Muscle of leg (tissue), 16 donors: ENCODE measurements at places on chromosomes 2 and 18.

- DNase-seq: no peak
Measured at GRCh38 chr18:36379435-36379984, 82.0 kb downstream of the FHOD3 start.

DNA sequence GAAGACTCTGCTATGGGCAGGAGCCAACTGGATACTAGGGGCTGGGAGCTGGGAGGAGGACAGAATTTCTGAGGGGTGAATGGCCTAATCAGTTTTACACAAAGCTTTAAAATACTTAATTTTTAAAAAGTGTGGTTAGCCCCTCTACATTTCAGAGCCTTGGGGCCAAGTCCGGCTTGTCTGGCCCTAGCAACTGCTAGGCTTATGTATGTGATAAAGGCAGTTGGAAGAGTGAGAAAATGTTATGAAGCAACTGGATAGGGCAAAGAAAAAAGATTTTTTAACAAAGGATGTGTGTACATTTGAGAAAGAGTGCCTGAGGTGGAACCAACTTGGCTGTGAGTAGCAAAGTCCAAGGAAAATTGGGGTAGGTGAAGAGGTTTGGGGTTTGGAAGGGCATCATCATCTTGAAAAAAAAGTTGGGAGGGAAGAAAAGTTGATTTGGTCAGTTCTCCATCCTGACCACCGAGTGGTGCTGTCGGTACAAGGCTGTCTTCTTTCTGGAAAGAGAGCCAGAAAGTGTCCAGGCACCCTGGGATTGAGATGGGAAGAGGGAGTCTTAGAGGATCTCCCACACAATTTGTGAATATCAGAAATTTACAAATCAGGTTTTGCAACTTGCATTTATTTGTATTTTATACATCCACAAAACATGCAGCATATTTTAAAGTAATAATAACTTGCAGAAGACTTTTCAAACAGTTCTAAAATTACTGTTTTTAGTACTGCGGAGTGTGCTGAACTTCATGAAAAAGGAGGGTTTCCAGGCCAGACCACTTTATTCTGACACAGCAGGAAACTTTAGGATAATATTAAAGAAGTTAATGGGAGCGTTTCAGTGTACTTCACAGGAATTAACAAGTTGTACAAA is 10.5 kb upstream of the CDK15 start:
- peak; percentile 57 for DNase-seq

DNA sequence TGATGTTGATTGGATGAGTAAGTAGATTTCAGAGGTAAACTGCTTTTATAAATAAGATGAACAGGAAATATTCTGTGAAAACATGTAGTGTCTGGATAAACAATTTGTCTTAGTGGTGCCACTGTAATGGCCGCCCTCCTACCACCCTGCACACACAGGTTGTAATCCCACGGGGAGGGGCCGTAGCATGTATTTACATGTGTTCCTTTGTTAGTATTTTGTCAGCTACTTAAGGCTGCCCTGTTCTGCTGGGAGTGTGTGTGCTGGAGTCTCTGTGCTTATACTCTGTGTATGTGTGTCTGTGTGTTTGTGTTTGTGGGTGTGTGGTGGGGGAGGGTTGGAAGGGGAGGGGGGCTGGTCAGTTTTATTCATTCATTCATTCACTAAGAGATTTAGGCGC is 5.1 kb downstream of the TSHZ1 start:
- no peak for DNase-seq

DNA sequence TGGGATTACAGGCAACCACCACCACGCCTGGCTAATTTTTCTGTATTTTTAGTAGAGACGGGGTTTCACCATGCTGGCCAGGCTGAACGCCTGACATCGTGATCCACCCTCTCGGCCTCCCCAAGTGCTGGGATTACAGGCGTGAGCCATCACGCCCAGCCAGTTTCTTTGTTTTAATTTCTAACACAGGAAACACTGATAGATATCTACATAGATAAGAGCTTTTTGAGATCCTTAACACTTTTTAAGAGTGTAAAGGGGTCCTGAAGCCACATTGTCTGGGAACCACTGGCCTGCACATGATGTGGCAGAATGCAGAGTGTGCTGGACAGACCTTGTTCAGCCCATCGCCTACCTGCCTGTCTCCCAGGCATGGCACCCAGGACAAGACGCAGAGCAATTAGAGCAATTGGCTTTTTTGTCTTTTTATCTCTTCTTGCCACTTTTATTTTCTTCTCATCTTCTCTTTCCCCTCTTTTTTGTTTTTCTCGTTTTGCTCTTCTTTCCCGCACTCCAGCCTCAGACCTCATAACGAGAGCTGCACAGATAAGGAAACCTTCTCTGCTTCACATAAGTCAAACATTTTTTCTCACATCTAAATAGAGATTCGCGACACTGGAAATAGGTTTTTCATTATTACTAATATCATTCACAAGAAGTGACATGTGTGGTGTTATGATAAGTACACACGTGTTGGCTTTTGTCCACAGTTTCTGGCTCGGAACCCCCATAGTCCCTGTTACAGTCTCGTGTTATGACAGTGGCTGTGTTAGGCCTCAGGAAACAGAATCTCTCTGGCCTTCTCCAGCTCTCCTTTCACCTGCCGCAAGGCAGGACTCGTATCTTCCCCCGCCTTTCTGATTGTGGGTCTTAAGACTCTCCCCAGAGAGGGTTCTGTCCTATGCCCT is 25.2 kb upstream of the GPR55 start:
- no peak for DNase-seq

- DNase-seq: no peak
Measured at GRCh38 chr2:6845903-6846302, 19.8 kb downstream of the CMPK2 start.

GRCh38 chr2:17638196-17638743 is 97.8 kb downstream of the VSNL1 start:
- no peak for DNase-seq

DNA sequence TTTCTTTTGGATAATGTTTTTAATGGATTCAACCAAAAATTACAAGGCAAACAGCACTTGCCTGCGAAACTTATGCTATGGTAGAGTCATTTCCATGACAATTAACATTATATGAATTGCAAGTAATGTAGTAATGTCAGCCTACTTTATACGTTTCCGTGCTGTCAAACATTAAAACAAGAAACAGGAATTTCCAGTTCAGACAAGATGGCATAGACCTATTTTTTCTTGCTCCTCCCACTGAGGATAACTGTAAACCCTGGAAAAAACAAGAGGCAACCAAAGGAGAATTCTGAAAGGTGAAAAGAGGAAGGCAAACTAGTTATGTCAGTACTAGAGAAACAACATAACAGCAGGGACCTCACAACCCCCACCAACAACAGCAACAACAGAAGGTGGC is 170.7 kb downstream of the DIS3L2 start:
- no peak for DNase-seq
